DMS79 treated with DMSO at 0.1 percent for 48 hours (cell line): ENCODE measurements at places on chromosomes 11 and 22.

DNA sequence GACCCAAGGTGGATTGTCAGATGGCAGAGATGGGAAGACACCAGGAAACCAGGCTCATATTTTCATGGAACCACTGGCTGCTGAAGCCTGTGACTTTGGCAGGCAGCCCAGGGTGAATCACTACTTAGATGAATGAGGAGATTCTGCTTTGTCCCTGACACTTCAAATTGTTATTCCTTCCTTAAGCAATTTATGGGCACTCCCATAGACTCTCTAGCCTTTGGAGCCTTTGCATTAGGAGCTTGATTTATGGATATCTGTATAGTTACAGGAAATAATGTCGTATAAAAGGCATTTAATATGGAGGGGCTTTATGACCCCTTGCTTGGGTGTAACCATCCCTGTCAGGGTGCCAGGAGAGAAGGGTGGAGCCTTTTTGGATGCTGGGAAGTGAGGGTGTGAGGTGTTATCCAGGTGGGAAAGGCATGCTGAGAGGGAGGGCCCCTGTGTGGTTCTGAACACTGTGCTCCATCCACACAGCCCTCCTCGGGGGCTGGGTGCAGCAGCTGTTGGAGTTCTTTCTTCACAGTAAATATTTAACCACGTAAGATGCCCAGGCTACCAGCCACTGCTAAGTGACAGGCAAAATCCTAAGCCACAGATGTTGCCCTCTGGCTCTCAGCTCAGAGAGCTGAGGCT lies 35.3 kb downstream of the IL18 start:
- peak; percentile 31 for DNase-seq

DNA sequence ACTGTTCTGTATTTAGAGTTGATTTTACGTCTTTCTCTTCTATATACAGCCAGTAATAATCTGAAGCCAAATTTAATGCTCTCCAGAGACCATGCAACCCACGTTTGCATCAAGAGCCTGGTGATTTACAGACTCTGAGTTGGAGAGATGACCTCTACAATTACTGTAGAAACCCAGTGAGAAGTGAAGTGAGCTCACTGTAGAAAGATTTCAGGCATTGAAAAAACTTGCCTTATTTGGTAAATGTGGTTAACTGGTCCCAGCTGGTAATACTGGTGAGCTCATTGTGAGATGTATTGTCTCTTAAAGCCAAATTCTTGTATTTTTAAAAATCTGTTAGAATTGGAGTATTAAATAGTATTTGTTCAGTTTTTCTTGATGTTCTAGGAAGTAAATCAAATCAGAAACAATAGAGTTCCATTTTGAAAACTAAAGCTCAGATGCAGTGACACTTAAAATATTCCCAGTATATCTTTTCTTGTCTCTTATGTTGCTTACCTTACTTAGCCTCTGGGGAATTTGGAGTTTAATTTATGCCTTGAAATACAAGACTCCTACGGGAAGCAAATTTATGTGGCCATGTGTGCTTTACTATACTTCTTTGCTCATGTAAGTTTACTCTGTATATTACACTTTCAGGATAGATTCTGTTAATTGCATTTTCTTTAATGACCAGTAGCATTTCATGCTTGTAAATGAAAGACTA lies 189.9 kb downstream of the ARHGAP42 start:
- DNase-seq: no peak

GRCh38 chr11:61720597-61720996 lies 31.8 kb upstream of the MYRF start:
- DNase-seq: no peak

- no peak for DNase-seq
Measured at GRCh38 chr11:83087035-83087434, 15.3 kb upstream of the RAB30 start.

- DNase-seq: no peak
Measured at GRCh38 chr11:73314117-73314961, 6.3 kb downstream of the ARHGEF17 start.

DNA sequence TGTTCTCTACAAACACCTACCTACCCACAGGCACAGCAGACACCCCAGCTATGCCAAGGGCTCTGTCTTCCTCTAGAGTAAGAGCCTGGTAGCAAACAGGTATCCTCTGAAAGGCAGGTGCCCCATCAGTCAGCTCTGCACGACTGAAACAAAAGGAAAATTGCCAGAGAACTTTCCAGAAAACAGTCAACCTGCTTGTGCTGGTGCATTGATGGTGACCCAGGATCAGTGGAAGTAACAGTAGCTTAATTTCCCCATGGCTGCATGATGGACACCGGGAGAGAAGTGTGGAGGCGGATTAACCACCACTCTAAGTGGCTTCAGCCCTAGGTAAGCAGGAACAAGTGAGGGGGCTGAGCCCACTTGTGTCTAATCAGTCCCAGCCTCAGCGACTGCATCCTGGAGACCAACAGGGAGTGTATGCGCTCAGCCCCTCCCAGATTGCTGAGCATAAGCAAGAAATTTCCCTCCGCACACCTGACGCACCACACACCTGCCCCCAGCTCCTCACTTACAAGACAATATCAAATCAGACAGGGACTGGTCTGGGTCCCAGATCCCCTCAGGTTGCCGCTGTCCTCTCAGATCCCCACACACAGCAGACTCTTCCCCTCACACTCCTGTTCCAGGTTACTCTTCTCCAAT lies 70.7 kb upstream of the IGLL5 start:
- no peak for DNase-seq

DNA sequence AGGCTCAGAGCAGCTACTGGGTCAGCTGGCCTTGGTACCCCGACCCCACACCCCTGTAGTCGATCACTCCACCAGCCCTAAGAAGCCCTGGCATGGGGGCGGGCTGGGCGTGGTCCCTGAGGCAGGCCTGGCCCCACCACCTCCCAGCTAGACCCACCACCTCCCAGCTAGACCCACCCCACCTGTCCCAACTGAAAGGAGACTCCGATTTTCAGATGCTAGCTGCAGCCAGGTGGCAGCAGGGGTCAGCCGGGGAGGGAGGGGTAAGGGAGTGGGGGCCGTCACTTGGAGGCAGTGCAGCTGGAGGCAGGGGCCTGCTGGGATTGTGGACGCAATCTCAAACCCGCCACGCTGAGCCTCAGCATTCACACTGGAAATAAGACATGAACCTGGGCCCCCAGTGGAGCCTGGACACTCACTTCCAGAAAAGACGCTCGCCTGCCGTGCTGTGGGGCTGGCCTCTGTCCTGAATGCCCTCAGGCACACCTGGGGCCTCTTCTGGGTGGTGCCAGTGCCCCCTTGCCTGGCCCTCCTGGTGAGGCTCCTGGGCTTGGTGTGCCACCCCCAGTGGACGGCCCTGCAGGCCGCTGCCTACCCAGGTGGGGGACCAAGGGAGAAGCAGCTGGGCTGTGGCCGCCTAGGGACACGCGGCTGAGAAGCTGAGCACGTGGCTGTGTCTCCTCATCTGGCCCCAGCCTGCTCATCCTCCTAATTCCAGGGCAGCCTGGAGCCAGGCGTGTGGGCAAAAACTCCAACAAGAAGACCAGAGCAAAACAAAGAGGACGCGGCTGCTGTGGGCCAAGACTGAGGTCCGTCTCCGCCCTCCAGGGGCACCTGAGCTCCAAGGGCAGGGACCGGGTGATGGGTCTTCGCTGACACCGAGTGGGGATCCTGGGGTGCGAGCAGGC lies 26.7 kb downstream of the OSBPL5 start:
- no peak for DNase-seq

- no peak for DNase-seq
Measured at GRCh38 chr22:21951062-21951461, 1.6 kb downstream of the PPM1F start.

- DNase-seq: no peak
Measured at GRCh38 chr11:66324664-66325063, 7.8 kb upstream of the CD248 start.

DNA sequence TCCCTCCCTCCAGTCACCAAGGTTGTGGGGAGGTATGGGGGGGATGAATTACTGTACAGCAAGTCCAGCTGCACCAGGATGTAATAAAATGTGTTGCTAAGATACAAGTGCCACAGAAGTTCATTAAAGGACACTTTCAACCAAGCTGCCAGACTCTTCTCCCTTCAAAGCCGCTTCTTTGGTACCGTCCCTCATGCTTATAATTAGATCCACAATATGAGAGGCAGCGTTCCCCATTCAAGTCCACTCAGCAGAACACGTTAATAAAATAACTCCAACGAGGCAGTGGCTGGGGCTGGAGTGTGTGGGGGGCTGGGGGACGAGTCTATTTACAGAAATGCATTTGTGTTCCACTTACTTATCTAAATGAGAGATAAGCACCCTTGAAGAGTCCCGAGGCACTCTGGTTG lies 14.7 kb downstream of the PHF21B start:
- peak; percentile 72 for DNase-seq

GRCh38 chr22:43263645-43264514 lies 76.9 kb upstream of the TTLL12 start:
- DNase-seq: peak; percentile 45

DNA sequence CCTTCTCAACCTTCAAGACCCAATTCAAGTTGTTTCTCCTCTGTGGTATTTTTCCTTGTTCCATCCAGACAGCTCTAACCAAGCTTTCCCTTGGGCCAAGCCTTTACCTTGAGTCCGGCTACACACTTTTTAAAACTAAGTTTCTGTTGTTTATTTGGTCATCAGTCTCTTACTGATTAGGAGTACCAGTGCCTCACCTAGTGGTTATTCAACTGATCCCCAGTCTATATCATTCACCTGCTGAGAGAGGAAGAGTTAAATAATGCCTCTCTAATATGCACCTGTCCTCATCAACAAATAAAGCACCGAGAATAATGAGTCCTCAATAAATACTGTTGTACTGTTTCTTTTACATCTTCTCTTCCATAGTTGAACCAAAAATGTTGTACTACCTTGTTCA lies 160.8 kb downstream of the MSANTD4 start:
- DNase-seq: no peak

GRCh38 chr11:22633354-22633902 lies 7.8 kb upstream of the FANCF start:
- DNase-seq: no peak

DNA sequence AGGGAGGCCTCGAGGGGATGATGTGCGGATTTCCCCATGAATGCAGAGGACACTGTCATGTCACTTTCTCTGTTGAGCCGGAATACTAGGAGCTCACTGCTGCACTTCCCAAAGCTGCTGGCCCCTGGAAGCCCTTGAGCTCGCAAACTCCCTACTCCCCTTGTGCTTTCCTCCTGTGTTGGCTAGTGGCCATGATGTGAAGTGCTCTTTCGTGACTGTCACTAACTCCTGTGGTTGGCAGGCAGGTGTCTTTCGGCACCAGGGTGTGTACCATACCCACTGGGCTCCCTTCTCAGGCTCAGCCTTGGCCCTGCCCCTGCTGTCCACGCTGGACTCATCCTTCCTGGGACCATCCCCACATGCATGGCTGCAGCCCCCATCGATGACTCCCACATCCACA lies 86.2 kb downstream of the BTBD10 start:
- peak; percentile 95 for DNase-seq

- DNase-seq: no peak
Measured at GRCh38 chr22:45525480-45525879, 22.8 kb downstream of the FBLN1 start.

- no peak for DNase-seq
Measured at GRCh38 chr11:64068705-64069400, 33.1 kb downstream of the FLRT1 start.

DNA sequence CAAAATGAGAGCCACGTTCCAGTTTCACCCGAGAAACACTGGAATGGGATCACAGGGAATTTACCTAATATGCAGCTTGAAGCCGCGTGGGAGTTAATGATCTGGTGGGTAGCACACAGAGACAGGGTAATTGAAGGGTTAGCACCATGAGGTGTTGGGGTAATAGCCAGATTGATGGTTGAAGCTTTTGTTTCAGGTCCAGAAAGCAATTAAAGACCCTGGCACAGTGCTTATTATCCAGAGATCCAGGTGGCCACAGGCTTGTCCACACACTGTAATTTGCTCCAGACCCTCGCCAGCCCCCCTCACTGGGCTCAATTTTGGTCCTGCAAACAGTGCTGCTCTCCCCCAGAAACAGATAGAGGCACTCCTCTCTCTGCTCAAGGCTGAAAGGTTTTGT lies 282.5 kb upstream of the ISX start:
- no peak for DNase-seq

DNA sequence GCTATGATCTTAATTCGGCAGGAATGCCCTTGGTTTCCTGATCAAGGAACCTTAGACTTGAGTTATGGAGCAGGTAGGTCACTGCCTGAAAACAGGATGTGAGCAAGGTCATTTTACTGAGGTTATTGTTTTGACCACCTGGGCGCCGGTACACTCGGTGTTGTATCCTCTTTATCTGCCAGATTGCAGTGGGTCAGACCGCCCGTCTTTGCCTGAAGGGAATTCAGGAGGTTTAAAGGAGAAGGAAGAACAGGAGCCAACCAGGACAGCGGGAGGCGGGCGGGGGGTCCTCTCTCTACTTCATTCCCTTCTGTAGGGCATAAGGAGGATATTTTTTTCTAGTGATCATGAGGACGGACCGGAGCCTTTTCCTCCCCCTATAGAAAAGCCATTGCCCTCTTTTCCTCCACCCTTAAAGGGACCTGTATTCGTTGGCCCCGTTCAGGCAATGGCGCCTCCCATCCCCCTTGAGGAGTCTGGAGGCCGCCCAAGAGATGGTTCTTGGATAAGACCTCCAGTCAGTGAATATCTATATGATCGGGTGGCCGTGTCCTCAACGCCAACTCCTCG lies 649 bp downstream of the MS4A15 start:
- DNase-seq: no peak

DNA sequence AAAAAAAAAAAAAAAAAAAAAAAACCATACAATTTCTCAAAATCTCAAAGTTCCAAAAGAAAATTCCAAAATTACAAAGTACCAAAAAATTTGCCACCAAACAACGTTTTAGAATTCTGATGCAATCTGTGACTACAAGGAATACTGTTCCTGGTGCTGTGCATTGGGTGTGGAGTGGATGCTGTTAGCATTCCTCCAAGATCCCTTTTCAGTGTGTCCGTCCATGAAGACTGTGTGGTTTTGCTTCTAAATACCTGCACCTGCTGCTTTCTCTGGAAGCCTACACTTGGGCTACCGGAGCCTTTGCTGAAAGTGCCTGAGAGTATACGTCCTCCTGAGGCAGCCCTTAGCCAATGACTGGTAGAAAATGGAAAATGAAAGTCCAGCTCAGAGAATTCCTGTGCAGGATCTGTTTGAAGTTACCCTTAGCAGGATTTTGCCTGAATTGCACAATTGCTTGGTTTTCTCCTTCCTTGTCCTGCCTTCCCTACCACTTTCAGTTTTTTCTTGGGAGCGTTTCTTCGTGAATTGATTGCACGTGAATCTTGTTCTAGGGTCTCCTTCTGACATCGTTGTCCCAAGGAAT lies 140.8 kb downstream of the TRPC6 start:
- DNase-seq: no peak

- no peak for DNase-seq
Measured at GRCh38 chr22:17137170-17137569, 16.0 kb upstream of the TMEM121B start.

- no peak for DNase-seq
Measured at GRCh38 chr11:94175535-94175934, 46.9 kb downstream of the PANX1 start.

GRCh38 chr11:57899378-57899777 lies 124.3 kb upstream of the OR9Q1 start:
- no peak for DNase-seq
